ENCODE measurements at places on chromosomes 7 and 10. TPM values are rescaled to one million over a fixed set of nuclear protein-coding genes. Genes with fewer than 3 reads are reported as not detected.

GRCh38 chr7:27175626-27176523 lies 1.8 kb upstream of the HOXA10 start:
- DNase-seq, result peak; percentile 29

- DNase-seq, result no peak
These were observed 57.9 kb upstream of the INSYN2A start for GRCh38 chr10:127254276-127254675.

NUTM2A gene
- 2.8 TPM for total RNA-seq

DNA sequence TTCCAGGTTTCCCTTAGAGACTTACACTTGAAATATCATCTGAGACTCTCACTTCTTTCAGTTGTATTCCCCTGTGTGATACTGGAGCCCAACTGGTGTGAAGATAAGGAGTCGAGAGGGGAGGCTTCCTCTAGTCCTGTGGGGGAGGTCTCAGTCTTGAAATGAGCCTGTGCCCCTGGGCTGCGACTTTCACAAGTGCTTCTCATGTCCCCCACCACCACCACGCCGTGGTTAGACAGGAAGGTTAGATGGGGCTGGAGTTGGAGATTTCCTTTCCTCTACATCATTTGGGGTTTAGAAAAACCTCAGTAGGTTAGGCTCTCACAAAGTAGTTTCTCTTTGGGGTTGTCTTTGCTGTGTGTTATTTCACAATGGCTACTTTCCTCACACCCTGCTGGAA lies 25.6 kb upstream of the MKX start:
- DNase-seq, result no peak

DNA sequence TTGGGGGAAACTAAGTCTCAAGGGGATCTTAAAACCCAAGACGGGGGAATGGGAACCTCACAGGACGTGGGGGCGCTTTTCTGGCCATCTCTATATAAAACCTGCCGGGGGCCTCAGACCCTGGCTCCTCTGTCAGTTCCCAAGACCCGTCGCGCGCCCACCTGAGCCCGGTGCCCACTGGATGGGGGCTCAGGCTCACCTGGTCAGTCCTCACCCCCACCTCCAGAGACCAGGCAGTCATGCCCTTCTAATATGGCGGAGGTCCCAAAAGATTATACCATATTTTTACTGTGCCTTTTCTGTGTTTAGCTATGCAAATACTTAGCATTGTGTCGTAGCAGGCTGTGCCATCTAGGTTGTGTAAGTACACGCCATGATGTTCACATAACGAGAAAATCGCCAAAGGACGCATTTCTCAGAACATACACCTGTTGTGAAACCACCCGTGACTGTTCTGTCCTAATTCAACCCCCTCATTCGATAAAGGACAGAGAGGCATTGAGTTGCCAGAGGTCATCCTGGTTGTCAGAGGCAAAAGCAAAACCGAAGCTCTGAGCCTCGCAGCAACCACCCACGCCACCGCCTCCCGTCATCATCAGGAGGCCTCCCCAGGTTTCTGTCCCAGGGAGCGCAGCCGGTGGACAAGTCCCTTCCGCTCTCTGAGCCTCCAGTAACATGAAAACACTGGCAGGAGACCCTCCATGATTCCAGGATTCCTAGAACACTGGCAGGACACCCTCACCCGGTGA lies 28.9 kb downstream of the OAT start:
- DNase-seq, result peak; percentile 25

DNA sequence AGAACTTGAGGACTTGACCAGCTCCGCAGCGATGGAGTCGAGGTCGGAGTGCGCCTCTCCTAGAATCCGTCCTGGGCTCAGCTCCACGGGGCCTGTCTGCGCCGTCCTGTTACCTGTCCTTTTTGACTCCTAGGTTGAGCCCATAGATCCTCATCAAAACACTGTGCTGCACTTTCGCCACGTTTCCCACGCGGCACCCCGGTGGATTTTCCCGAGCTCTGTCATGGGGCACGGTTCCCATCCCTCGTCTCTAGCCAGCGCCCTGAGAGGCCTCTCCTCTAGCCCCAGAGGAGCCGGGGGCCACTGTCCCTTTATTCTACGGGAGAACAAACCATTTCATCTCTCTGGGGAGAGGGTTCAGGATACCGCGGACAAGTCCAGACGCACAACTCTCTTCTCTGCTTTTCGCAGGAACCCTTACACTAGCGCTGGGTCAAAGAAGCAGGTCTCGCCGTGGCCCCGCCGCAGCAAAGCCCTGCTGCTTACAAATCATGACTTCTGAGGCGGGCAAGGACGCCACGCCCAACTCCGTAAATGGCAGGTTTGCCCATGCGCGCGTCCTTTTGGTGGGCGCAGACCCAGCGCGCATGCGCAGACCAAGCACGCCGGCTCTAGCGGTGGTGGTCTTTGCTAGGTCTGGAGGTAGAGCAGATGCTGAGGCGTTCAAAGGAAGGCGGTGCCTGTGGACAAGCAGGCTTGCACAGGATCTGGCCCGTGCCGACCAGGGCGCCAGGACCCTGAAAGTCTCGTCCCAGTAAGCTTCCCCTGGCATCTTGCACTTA lies 10.3 kb upstream of the ANKRD7 start:
- peak; percentile 49 for DNase-seq

GRCh38 chr10:49104323-49104722 lies 11.0 kb downstream of the VSTM4 start:
- no peak for DNase-seq

- no peak for DNase-seq
These were observed 121.0 kb downstream of the ITIH5 start for GRCh38 chr10:7545792-7546191.

DNA sequence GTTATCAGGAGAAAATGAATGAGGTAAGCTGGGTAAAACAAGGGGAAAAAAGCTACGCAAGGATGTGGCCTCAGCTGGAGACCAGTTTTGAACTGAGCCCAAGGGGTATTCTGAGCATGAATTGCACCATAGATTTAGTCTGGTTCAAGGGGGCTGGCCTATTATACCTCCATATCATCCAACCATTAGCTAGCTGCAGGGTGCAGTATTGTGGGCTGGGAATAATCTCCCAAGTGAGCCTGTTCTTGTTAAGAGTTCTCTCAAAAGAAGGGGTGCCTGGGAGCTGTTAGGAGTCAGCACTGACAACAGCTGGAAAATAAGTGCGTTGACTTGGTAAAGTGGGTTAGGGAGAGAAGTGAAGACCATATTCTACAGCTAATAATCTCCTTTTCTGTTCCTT lies 8.0 kb downstream of the TAS2R16 start:
- DNase-seq, result no peak

- DNase-seq, result no peak
These were observed 240.3 kb upstream of the KAT6B start for GRCh38 chr10:74586088-74586585.

DNA sequence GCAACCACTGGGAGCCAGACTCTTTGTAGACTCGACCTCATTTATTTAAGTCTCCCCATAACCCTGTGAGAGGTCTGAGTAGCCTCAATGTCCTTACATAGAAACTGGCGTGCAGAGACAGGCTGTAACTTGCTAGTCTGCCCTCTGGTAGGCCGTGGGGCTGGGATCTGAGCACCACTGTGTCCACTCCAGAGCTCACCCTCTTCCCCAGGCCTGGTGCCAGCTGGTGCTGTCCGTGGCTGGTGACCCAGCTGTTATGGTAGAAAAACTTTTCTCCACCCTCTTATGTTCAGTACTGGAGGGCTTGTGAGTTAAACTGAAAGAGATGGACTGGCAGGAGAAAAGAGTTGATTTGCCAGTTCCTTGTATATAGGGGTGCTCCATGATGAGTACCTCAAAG lies 41.9 kb downstream of the ADAMTS14 start:
- no peak for DNase-seq

KCNIP2 gene
- total RNA-seq, result 3.7 TPM

GRM3 gene
- total RNA-seq, result not detected

All from left colon (tissue), 2 donors.